ENCODE measurements at places on chromosomes 7 and 10.

GRCh38 chr7:13327669-13328068 lies 640.2 kb downstream of the ARL4A start:
- DNase-seq = no peak

GRCh38 chr7:122887198-122887597 lies 938 bp upstream of the CADPS2 start:
- no peak for DNase-seq

DNA sequence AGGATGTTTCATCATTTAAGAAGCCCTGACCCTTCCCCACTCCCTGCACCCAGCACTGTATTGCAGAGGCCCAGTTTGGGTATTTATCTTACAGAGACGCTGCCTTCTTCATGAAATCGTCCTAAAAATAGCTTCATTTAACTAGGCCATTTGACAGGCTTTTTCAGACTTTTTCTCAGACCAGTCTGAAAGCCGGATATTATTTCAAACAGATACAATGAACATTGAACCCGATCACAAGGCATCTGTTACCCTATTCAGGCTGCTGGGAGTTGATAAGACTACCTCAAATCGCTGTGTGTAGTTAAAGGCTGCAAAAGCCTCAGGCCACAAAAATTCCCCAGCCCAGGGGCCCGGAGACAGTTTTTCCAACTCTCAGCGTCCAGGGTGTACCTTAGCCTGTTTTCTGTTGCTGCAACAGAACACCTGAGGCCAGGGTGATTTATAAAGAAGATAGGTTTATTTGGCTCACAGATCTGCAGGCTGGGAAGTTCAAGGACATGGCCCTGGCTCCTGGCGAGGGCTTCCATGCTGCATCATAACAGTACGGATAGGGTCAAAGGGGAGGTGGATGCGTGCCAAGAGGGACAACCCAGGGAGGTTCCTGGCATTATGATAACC lies 130.7 kb upstream of the SH2B2 start:
- no peak for DNase-seq

- no peak for DNase-seq
These were observed 807.2 kb upstream of the MBL2 start for GRCh38 chr10:53579773-53580172.

- no peak for DNase-seq
These were observed 50.1 kb upstream of the CRTAC1 start for GRCh38 chr10:98080494-98080893.

- DNase-seq = no peak
These were observed 69.5 kb downstream of the CDK13 start for GRCh38 chr7:40019558-40019957.

DNA sequence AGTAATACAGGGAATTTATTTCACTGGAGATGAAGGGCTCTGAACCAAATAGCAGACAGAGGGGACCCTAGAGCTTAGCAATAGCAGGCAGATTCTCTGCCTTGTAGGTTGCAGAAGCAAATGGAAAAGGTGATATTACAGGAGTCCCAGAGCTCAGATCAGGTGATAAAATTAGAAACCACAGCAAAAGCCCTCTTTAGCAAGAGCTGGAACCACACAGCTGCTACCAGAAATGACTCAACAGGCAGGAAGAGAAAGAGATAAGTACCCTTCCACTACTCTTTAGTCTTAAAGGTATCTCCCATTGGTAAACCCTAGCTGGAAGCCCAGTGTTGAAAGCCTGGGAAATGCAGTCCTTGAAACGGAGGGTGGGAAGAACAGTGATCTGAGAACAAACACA lies 535.6 kb upstream of the GHITM start:
- DNase-seq = no peak

- no peak for DNase-seq
These were observed 19.9 kb upstream of the MEST start for GRCh38 chr7:130471974-130472373.

DNA sequence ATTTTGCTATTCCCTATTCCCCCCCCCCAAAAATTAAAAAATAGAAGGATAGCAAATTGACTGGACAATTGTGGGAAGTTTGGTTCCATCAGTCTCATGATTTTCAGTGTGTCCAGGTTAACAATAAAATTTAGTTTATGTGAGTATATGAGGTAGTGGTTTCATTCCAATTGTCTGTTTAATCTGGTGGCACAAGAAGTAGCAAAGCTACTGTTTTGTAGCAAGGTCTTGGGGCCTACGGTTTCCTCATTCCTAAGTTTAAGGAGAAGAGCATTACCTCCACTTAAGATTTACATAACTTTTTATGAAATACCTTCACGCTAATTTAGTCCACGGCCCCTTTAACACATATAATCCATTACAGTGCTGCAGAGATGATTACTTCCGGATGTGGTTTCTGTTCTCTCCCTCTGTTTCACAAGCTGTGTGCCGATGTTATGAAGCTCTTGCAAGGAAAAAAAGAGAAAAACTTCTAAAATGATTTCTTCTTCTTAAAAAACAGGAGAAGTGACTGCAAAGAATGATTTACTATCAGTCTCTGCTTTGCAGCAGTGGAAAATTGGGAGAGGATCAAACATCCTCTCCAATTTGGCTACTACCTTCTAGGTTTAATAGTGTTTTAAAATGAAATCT lies 32.7 kb upstream of the NPVF start:
- no peak for DNase-seq

DNA sequence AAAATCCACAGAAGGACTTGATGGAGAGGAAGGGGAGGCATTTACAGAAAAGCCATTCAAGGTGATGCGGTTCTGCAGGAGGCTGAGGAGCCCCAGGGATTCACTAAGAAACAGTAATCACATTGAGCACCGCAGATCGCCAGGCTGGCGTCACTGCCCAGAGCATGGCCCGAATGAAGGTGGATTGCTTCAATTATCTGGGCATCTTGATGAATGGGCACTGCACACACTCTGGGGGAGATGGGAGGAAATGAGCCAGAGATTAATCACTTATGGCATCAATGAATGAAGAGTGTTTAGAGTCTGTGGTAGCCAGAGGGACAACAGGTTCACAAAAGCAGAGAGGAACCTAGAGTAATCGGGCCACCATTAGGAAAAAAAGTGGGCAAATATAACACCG lies 292.1 kb downstream of the ZEB1 start:
- no peak for DNase-seq

- DNase-seq = no peak
These were observed 373.9 kb downstream of the KCNMA1 start for GRCh38 chr10:77263700-77264099.

GRCh38 chr7:24733414-24734060 lies 23.7 kb downstream of the GSDME start:
- no peak for DNase-seq

- no peak for DNase-seq
These were observed 9.5 kb downstream of the CISD1 start for GRCh38 chr10:58278274-58278961.

- DNase-seq = no peak
These were observed 68.2 kb downstream of the ATXN7L1 start for GRCh38 chr7:105808209-105808608.

- no peak for DNase-seq
These were observed 6.1 kb upstream of the CCL24 start for GRCh38 chr7:75819711-75820110.

DNA sequence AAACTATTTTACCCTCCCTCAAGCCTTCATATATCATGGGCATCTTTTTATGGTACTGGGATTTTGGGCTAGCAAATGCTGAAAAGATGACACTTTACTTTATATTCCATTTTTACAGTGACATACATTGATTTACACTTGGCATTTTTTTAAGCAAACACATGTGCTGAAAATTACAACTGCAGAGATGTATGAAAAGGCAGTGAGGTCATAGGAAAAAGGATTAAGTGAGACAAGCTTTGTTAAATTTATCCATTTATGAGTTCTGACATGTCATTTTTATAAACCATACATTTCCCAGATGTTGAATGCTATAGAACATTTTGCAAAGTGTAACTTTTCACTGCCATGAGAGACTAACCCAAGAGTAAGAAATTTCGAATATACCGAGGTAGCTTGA lies 68.8 kb upstream of the RSU1 start:
- no peak for DNase-seq

DNA sequence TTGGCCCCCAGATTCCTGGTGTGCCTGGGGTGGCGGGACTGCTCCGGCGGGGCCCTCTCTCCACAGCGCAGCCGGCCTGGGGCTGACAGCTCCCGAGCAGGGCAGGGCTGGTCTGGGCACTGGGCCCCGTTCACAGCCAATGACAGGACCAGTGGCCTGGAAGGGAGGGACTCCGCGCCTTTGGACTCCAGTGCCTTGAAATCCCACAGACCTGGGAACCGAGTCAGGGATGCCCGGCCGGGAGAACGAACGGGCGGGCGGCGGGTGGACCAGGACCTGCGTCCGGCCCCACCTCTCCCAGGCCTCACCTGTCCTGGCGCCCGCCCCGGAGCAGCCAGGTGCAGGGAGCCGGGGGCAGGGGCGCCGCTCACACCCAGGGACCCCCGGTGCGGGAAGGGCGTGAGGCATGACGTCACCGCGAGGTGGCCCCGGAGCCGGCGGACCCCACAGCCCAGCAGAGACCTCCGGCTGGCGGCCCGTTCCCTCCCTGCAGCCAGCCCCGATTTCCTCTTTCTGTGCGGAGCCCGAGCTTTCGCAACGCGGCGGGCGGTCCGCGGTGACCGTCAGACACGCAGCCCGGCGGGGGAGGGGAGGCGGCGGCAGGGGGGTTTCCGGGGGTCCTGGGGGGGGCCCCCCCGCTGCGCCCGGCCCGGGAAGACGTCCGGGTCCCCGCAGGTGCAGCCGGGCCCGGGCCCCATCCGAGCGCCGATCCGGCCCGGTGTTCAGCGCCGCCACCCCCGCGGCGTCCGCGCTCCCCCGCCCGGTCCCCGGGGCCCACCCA lies 743 bp downstream of the ADAP1 start:
- DNase-seq = no peak
